ENCODE measurements at places on chromosomes 3 and 15.

DNA sequence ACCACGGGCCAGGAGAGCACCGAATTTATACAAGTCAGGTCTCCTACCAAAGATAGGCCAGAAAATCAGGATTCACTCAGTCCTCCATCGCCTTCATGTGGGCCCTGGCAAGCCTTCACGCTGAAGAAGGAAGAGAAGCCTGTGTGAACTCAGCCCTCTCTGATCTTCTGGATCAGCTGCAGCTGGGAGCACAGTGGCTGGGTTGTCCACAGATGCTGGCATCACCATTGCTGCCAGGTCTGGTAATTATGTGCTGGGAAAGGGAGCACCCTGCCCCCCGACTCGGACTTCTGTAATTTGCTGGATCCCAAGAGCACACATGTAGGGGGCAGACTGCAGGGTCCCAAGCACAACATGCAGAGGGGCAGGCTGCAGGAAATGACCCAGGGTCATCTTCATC lies 12.4 kb upstream of the PDE8A start:
- DNase-seq = no peak

DNA sequence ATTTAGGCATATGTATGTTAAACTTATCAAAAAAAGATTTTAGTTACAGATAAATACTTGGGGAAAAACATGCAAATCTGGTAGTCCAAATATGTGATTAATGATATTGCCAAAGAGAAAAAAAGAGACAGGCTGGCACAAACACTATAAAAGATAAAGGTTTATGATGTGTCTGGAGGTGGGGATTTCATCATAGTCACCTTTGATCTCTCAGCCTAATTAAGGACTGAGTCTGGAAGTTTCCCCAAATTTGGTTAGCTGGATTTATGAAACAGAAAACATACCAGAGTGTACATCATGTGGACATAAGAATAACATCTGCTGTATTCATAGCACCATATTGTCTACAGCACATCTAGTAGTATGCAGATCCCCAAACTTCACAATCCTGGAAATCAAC lies 157.0 kb downstream of the FGF12 start:
- no peak for DNase-seq

DNA sequence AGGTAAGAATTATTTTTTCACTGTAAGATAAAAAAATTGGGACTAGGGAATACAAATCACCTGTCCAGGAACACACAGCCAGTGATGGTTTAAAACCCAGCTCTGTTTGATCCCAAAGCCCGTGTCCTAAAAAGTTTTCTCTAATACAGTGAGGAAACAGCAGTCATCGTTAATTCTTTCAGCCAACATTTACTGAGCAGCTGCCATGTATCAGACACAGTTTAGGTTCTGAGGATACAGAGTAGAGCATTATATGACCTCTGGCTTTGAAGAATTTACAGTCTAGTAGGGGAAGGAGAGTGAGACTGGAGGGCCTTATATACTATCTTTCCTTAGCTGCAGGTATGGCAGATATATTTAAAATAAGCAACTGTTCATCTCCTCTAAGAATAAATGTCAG lies 82.7 kb downstream of the KCNMB2 start:
- no peak for DNase-seq

DNA sequence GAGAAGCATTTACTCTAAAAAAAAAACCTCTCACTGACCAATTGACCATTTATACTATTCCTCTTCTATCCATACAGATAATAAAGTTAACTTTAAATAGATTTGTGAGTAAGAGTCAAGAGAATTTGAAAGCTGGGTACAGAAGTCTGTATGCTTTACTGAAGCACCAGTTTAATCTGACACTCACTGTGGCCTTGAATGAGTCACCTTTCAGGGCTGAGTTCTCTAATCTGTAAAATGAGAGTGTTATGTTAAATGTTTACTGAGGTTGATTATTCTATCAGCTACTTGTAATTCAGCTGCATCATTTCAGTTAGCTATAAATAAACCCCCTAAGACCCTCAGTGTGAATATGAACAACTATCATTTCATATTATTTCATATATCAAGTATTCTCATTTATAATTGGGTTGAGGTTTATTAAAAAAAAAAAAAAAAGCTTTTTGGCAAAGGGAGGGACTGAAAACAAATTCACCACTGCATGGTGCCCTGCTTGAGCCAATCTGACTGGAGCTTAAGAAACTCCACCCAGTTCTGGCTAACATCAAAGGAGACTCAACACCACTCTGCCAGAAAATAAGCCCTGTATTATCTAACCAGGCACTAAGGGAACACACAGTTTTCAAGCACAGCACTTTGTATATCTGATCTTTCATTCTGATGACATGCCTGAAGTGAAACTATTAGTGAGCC lies 2.8 kb downstream of the MAP4 start:
- DNase-seq = no peak

- no peak for DNase-seq
Measured at GRCh38 chr3:73633916-73634344, 9.2 kb upstream of the PDZRN3 start.

Data from CD4-positive, alpha-beta T cell treated with Interleukin-6 at 100 ng/mL for 8 hours (primary cell).